ENCODE measurements at places on chromosomes 13 and 19.

GRCh38 chr13:44176173-44176572 lies 197.5 kb upstream of the SERP2 start:
- DNase-seq = no peak

- DNase-seq = no peak
Observed at GRCh38 chr13:113930671-113931637, 42.9 kb downstream of the C13orf46 start.

GRCh38 chr19:5103061-5103701 lies 134.3 kb downstream of the KDM4B start:
- DNase-seq = no peak

- no peak for DNase-seq
Observed at GRCh38 chr19:10321874-10322835, 6.3 kb upstream of the FDX2 start.

- no peak for DNase-seq
Observed at GRCh38 chr19:19597809-19598306, 20.6 kb downstream of the PBX4 start.

- no peak for DNase-seq
Observed at GRCh38 chr13:31168166-31168565, 6.5 kb upstream of the HSPH1 start.

All from SW 1271 (cell line).